ENCODE measurements at places on chromosomes 1 and 21. TPM values are rescaled to one million over a fixed set of nuclear protein-coding genes. Genes with fewer than 3 reads are reported as not detected.

SHISA4 gene
- polyA plus RNA-seq, result 71.6 TPM

PEX11B gene
- polyA plus RNA-seq, result 20.8 TPM

CDC20 gene
- 28.8 TPM for polyA plus RNA-seq

UBXN11 gene
- polyA plus RNA-seq, result 10.2 TPM

CHI3L1 gene
- 1.2 TPM for polyA plus RNA-seq

PFKFB2 gene
- 4.4 TPM for polyA plus RNA-seq

ZNF684 gene
- 5.1 TPM for polyA plus RNA-seq

ASCL5 gene
- polyA plus RNA-seq, result 0.19 TPM

RHBDL2 gene
- polyA plus RNA-seq, result 0.45 TPM

PLXNA2 gene
- 43.3 TPM for polyA plus RNA-seq

LCE1F gene
- not detected for polyA plus RNA-seq

TSPEAR gene
- polyA plus RNA-seq, result 0.09 TPM

ITGB2 gene
- 14.8 TPM for polyA plus RNA-seq

SPRR2E gene
- polyA plus RNA-seq, result not detected

HIVEP3 gene
- polyA plus RNA-seq, result 2.9 TPM

KCNC4 gene
- 8.6 TPM for polyA plus RNA-seq

HSD3B2 gene
- not detected for polyA plus RNA-seq

HECTD3 gene
- polyA plus RNA-seq, result 26.3 TPM

GPATCH2 gene
- 11.4 TPM for polyA plus RNA-seq

- no peak for DNase-seq
Observed at GRCh38 chr1:5688081-5689077, 303.8 kb downstream of the NPHP4 start.

- DNase-seq, result no peak
Observed at GRCh38 chr21:34733852-34734251, 65.1 kb downstream of the CLIC6 start.

- no peak for DNase-seq
Observed at GRCh38 chr1:234911787-234912186, 216.8 kb downstream of the TOMM20 start.

DNA sequence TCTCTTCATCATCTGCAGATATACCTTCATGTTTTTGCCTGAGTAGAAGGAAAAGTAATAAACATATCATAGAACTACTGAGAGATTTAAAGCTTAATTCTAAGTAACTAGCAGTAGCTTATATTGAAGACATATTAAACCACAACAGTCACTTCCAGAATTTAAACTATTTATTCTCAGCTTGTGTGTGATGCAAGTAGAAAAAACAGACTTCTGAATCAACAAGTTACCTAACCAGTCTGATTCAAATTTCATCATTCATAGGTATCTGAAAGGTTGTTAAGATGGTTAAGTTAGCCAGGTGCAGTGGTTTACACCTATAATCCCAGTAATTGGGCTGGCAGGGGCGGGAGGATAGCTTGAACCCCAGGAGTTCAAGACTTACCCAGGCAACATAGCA is 41.9 kb downstream of the SPAG17 start:
- no peak for DNase-seq

DNA sequence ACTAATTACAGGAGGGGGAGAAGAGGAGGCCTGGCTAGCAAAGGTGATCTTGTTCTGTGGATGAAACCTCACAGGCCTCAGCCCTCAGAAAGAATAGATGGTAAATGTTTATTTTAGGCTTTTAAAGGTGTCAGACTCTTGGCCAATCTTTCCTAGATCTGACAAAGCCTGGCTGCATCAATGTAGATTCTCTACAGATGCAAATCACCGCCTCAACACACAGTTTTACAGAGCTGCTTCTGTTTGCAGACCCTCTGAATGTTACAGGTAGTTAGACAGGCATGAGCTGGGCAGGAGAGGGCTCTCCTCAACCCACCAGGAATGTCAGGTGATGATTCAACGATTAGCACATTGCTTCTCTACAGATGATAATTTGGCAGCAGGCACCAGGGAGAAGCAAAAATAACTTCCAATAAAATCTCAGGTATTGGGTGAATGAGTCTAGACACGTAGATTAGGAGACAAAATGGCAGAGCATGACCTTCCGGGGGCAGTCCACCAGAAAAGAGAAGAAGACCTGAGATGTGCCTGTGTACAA is 105.4 kb upstream of the VANGL1 start:
- no peak for DNase-seq

- DNase-seq, result no peak
Observed at GRCh38 chr1:24351918-24352627, 32.9 kb downstream of the GRHL3 start.

- no peak for DNase-seq
Observed at GRCh38 chr1:247378334-247379073, 37.5 kb upstream of the NLRP3 start.

- no peak for DNase-seq
Observed at GRCh38 chr1:235289859-235290739, 37.9 kb downstream of the ARID4B start.

DNA sequence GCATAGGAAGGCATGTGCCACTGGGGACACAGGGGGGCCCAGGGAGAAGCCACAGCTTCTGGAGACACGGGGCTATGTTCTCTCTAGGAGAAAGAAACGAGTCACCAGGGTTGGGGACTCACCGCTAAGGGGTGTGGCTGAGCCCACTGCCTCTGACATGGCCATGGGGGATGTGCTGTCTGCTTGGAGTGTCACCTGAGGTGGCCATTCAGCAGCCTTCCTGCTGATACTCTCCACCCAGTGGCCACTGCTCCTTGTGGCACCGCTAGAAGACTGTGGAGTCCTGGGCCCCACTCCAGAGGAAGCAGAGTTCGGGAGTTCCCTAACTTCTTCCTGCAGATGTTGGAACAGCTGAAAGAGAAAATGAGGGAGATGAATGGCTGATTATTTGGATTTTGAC is 91.2 kb upstream of the SLC45A1 start:
- no peak for DNase-seq

GRCh38 chr1:26278724-26279455 is 996 bp upstream of the SH3BGRL3 start:
- peak; percentile 79 for DNase-seq

- no peak for DNase-seq
Observed at GRCh38 chr1:231602673-231602984, 24.0 kb upstream of the DISC1 start.

GRCh38 chr1:206923009-206923960 is 1.5 kb upstream of the FCMR start:
- DNase-seq, result peak; percentile 56

DNA sequence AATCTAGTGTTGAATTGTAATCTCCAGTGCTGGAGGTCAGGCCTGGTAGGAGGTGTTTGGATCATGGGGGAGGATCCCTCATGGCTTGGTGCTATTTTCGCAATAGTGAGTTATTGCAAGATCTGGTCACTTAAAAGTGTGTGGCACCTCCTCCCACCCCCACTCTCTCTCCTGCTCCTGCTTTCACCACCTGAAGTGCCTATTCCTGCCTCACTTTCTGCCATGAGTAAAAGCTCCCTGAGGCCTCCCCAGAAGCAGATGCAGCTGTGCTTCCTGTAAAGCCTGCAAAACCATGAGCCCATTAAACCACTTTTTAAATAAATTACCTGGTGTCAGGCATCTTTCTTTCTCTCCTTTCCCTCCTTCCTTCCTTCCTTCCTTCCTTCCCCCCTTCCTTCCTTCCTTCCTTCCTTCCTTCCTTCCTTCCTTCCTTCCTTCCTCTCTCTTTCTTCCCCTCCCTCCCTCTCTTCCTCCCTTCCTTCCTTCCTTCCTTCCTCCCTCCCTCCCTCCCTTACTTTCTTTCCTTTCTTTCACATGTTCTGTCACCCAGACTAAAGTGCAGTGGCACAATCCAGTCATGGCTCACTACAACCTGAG is 172.4 kb downstream of the C1orf21 start:
- no peak for DNase-seq

DNA sequence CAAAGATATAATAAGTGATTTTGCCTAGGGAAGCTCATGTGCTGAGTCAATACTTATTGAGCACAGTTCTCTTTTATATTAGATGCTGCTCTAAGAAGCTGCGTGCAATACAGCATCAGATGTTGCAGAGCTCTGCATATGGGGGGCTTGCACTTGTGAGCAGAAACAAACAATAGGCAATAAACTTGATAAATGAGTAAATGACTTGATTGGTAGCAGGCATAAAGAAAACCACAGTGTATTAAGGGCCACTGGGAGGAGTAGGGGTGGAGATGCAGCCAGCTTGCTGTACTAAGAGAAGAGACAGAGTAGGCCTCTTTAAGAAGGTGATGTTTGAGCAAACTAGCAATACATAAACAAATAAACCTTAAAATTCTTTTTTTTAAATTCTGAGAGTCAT is 598.5 kb upstream of the ADAMTS5 start:
- no peak for DNase-seq

DNA sequence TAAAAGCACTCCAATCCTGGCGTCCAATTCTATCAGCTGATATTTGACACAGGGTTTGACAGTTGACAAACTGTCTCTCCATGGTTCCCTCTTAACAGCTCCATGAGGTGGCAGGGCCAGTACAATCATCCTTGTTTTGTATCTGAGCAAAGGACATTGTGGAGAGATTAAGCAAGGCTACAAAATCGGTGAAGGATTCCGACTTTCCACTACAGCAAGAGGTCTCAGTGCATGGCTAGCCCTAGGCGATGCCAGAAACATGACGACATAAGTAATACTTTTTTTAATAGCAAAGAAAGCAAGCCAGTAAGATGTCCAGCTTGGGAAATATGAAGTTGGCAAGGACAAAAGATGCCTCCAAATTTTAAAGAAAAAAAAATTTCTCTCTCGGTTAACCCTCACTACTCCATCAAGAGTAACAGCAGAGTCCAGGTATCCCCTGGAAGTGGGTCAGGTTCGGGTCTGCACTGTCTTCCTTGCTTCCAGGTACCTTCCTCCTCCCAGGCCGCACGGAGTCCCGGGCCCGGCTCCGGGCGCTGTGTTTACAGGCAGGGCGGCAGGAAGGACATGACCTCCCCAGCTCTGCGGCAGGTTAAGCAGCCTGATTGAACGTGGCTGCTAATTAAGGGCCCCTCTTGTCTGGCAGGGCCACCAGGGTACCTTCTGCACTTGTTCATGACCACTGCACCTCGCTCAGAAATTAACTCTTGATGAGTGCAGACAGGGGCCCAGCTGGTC is 106.1 kb downstream of the SIM2 start:
- DNase-seq, result peak; percentile 51

DNA sequence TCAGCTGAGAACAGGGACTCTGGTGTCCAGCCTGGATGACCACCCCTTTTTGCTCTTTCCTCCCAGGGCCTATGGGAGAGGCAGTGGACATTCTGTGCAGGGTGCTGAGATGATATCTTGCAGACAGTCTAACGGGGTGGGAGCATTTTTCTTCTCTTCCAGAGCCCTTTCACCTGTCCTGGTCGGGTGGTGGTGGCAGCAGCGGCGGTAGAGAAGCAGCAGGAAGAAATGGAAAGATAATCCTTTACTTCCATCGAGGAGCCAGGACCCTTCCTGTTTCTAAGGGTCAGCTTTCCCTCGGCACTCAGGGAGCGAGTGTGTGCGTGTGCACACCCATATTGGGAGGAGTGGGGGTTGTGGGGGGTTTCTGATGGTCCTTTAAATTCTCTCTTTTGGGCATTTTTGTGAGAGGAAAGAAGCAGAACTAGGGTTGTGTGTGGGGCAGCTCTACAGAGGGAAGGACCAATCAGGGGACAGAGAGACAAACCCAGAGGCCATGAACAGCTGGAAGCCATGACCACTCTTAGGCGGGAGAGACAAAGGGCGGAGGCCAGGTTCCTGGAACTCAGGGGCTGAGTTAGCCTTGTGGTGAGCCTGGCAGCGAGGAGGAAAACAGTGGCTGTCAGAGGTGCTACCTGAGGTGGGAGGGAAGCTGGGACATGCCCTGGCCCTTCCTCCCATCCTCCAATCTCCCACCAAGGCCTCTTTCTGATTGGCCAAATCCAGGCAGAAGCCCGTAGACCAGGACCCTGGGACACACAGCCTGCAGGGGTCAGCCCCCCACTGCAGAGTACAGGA is 31.2 kb upstream of the CSF3R start:
- DNase-seq, result no peak

- DNase-seq, result peak; percentile 63
Observed at GRCh38 chr1:218462587-218462986, 117.5 kb downstream of the TGFB2 start.

DNA sequence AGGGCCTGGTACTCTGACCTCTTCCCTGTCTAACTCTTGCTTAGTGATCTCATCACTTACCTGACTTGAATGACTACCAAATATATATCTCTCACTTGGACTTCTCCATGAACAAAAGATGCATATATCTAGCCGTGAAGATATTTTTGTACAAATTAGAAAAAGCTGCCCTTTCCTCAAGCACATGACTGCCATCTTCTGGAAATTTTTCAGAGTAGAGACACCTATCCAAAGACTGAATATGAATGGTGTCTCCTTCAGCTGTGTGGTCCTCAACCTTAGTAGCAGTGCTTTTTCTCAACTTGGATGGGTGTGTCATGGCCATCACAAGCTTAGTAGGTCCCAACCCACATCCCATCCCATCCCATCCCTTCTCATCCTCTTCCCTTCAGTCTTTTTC is 142.3 kb downstream of the DNM3 start:
- peak; percentile 34 for DNase-seq

DNA sequence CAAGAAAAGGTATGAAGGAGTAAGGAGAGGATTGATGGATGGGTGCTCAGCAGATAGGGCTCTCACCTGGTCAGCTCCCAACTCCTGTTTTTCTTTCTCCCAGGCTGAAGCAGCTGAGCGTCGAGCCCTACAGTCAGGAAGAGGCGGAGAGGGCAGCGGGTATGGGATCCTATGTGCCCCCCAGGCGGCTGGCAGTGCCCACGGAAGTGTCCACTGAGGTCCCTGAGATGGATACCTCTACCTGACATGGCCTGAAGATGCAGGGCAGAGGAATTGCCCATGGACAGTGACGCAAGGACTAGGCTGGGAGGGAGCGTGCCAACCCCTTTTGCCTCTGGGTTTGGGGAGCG is 739 bp downstream of the ZNF593 start:
- DNase-seq, result no peak

- peak; percentile 2 for DNase-seq
Observed at GRCh38 chr1:92037400-92037799, 7.6 kb downstream of the EPHX4 start.

DNA sequence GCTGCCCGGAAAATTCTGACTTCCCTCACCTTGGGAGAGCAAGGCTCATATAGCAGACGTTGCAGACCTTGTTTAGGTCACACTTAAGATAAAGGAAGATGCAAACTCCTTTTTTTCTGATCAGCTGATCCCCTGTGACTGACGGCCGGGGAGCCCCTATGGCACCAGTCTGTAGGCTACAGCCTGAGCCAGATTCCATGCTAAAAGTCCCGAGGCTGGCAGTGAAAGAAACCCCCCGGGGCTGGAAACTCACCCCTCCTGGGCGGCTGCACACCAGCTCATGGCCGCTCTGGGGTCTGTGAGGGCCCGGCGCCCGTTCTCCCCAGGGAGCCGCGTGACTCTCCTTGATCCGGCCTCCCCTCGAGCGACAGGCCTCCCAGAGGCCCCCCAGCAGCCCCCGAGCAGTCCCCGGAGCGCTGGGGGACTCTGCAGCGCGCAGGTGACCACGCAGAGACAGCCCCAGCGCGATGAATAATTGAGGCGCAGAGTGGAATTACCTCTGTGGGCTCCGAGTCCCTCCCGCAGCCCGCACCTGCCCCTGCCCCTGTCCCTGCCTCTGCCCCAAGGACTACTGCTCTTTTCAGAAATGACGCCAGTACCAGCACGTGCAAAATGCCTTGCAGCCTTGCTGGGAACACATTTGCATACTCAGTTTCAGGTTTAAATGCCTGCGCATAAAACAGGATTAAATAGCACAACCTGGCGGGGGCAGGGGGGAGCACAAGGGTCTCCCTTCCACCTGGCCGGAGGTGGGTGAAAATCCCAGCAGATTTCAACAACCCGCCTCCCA is 62.6 kb upstream of the CLDN14 start:
- DNase-seq, result no peak

- peak; percentile 92 for DNase-seq
Observed at GRCh38 chr21:25757531-25757930, 22.8 kb downstream of the GABPA start.

GRCh38 chr1:106233511-106233910 is 823.0 kb upstream of the PRMT6 start:
- DNase-seq, result peak; percentile 18
